Brain (organoid and tissue), 16 donors: ENCODE measurements at places on chromosomes 5 and 9.

DNA sequence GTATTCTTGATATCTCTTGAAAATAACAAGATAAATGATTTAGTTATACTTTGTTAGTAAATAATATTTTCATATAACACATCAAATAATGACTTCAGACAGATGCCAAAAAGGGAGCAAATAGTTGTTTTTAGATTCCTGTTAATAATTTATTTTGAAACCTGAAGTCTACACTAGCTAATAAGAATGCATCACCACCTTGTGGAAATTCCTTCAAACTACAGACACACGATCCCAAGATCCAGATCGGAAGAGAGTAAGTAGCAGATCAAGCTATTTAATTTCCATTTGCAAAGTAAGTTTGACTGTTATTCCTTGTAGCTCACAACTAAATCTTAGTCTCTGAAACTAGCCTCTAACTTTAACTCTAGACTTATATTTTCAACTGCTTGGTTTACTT lies 35.5 kb upstream of the ISL1 start:
- DNase-seq: no peak

- DNase-seq: no peak
Observed at GRCh38 chr9:1340390-1340789, 290.2 kb downstream of the DMRT2 start.

DNA sequence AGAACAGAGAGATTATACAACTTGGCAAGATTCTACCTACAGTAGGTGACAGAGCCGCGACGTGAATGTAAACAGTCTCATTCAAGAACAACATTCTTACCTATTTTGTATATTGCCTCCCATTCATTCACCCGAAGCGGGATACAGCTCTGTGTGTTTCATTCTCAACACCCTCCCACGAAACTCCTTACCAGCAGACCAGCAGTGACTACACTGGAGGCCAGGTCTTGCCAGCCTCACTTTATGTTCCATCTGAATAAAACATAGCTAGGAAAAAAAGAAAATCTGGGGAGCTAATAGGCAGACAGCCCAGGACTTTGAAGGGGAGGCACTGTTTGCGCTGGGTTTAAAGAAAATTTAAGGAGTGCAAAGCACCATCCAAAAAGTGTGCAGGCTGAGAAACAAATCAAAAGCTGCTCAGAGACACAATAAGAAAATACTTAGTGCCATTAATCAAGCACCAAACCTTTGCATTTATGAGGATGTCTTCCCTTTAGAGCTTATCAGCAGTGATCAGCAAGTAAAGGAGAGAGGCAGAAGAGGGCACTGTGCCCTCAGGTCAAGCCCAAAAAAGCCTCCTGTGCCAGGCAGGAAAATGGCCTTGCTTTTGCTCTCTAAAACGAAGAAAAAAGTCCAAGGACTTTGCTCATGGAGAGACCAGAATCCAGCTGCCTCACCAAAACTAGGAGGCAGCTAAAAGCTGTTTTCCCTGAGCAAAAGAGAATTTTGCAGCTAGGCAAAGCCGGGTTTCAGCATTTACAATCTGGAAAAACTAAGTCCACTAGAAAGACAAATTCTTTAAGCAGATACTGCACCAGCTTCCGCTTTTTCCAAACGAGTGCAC lies 295.1 kb downstream of the BNC2 start:
- no peak for DNase-seq

- peak; percentile 64 for DNase-seq
Observed at GRCh38 chr9:133848471-133849109, 110.4 kb upstream of the SARDH start.

DNA sequence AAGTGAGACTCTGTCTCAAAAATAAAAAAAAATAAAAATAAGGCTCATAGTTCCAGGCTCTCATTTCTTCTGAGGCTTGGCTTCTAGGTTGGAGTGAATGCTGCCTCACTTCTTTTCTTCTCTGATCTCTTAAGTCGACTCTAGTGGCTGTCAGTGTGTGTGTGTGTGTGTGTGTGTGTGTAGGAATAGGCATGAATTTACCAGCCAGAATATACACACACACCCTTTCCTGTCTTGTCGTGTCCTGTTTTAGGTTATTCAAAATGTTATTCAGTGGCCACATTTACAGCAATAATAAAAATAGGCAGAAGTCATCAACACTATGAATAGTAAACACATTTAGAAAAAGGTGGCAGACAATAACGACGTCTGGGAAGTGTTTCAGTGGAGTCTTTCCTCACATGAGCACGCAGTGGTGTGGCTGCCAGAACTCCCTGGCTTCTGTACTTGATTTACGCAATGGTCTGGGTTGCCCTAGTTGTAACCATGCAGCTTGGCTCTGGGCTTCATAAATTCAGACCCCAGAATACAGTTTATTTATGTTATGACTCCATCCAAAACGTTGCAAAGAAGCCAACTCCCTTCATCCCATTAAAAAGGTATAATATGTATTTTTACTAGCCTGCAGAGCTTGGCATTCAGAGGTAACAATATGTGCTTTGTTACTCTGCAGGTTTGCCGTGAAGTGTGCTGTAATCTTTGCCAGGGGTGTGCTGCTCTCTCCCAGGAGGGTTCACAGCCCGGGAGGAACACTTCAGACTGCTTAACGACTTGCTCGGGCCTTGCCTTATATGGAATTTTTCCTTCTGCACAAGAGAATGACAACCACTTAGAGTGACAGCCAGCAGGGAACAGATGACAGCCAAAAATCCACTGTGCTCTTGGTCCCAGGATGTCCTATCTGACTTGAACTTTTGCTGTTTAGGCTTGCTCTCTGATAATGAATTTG lies 34.4 kb upstream of the PALM2AKAP2 start:
- peak; percentile 43 for DNase-seq

- no peak for DNase-seq
Observed at GRCh38 chr9:35698231-35698630, 8.5 kb upstream of the TPM2 start.

GRCh38 chr9:121700165-121700831 lies 48.9 kb downstream of the DAB2IP start:
- peak; percentile 71 for DNase-seq

- DNase-seq: no peak
Observed at GRCh38 chr9:29511680-29512079, 1938.4 kb upstream of the C9orf72 start.

GRCh38 chr9:109981091-109981490 lies 201.1 kb downstream of the PALM2AKAP2 start:
- DNase-seq: no peak

DNA sequence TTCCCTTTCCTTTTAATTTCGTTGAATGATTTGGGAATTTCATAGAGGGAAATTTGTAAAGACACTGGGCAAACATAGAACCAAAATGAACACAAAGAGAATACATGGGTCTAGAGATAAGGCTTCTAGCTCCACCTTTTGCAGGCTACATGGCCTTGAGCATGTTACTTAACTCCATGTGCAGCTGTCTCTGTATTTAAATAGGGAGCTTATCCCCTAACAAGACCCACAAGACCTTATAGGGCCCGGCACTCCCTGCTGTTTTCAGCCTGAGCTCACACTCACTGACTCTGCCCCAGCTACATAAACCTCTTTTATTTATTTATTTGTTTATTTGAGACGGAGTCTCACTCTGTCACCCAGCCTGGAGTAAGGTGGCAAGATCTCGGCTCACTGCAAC lies 30.6 kb upstream of the TLE1 start:
- DNase-seq: no peak

- no peak for DNase-seq
Observed at GRCh38 chr9:79884546-79884945, 312.8 kb downstream of the TLE4 start.

- no peak for DNase-seq
Observed at GRCh38 chr5:17879276-17879675, 245.0 kb downstream of the TAF11L14 start.

GRCh38 chr5:159045165-159045811 lies 54.4 kb downstream of the EBF1 start:
- DNase-seq: no peak

DNA sequence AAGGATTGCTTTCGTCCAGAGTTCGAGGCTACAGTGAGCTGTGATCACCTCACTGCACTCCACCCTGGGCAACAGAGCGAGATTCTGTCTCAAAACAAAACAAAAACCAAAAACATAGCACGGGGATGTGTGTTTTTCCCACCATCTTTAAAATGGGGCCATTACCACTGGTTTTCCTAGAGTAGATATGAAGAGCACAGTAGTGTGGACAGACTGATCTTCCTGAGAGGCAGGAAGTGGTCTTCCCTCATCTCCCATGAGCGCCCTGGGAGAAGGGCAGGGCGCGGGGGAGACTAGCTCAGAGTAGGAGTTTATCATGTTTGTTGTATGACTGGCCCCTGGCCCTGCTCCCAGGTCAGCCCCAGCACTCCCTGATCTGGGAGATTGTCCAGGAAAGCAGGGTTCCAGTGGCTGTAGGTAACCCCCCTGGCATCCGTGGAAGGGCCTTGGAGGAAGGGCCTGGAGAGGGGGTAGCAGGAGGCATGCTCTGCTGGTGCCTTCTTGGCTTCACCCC lies 2.3 kb downstream of the SUSD3 start:
- no peak for DNase-seq

- no peak for DNase-seq
Observed at GRCh38 chr9:135711391-135711790, 9.4 kb downstream of the KCNT1 start.

DNA sequence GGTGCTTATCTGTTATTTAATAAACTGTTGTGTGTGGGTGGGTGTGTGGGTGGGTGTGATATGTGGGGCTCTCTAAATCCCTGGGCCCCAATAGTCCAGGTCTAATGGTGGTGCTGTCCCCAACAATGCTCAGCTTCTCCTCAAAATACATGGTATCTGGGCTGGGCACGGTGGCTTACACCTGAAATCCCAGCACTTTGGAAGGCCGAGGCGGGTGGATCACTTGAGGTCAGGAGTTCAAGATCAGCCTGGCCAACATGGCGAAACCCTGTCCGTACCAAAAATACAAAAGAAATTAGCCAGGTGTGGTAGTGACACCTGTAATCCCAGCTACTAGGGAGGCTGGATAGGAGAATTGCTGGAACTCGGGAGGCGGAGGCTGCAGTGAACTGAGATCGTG lies 4.5 kb upstream of the ORM1 start:
- DNase-seq: no peak

DNA sequence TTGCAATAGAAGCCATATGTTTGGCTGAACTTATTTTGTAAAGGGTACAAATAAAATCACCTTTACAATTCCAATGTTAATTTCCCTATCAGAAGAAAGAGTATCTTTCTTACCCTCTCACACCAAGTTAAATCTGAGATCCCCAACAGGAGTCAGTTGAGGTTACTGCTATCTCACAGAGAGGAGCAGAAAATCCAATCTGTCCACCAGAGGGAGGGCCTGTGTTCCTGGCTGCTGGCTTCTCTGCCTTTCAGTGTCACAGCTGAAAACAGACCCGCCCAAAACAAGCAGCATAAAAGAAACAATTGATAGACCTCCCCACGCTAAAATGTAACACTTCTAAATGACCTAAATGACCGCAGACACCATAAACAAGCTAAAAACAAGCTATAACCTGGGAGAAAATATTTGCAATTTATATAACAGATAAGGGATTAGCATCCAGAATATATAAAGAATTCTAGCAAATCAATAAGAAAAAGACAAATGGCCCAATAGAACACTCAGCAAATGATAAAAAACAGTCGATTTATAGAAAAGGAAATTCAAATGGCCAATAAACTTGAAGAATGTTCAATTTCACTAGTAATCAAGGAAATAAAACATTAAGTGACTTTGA lies 24.5 kb upstream of the MVB12B start:
- DNase-seq: peak; percentile 48
